ENCODE measurements at places on chromosomes 12 and 14.

- no peak for DNase-seq
Measured at GRCh38 chr14:90445011-90445410, 48.2 kb downstream of the CALM1 start.

DNA sequence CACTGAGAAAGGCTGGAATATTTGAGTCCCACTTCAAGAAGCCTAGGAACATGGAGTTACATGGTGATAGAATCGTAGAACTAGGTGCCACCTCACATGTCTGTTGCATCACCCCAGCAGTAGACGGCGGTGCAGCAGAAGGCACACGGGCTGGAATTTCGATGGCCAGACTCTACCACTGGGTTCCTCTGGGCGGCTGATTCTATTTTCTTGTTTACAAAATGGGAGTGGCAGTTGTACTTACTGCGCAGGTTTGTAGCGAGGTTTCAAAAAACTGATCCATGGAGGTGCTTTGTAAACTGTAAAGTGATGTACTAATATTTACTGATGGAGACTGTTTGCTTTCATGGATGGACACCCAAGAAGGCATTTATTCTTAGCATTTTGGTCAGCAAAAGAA is 45.7 kb downstream of the WDR20 start:
- DNase-seq = no peak

GRCh38 chr14:23335623-23336022 is 14.4 kb downstream of the PABPN1 start:
- DNase-seq = no peak

DNA sequence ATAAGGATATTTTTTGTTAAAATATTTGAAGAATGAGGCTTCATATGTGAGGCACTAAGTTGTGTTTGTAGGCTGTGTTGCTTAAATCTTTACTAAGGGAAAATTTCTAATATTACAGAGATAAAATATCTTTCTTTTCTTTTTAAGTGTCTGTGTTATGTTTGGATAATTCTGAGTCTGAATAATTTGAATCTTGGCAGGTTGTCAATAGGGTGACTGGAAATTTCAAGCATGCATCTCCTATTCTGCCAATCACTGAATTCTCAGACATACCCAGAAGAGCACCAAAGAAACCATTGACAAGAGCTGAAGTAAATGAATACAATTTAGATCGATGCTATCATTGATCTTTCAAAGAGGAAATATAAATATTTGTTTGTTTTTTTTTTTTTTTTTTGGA is 29.4 kb downstream of the TMPO start:
- no peak for DNase-seq

DNA sequence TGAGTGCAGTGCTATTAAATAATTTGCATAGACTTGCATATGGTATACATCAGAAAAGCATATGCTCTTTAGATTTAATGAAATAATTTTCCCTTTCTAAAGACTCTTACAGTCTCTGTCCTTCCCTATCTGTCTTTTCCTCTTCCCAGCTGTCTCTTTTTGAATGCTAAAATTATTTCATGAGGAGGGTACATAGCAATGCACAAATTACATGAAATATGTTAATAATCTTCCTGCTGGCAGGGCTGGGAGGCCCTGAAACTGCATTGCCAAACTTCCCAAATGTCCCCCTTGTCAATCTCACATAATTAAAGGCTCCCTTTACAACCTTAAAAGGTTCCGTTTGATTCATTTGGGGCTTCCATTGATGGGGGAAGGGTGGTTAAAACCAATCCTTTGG is 22.2 kb downstream of the LLPH start:
- DNase-seq = no peak

DNA sequence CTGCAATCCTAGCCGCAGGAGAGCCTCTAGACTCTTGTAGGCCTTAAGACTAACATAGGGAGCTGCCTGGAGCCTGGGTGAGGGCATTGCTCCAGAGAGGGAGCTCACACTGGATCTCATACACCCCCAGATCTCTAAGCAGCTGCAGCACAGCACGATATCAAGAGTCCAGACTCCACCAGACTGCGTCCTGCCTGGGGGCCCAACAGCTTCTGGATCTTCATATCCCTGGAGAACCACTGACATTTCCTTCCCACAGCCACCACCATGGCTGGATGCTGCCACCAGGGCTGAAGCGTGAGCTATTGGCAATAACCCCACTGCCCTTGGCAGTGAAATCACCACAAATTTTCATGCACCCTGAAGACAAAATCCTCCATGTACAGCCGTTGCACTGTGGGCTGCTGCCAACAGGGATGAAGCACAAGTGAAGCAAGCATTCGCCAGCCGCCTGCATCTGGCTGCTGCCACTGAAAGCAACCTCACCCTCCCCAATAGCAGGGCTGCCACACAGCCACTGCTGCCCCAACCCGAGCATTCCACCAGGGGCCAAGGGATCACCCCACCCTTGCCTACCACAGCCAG is 28.2 kb downstream of the CACNA2D4 start:
- DNase-seq = no peak

DNA sequence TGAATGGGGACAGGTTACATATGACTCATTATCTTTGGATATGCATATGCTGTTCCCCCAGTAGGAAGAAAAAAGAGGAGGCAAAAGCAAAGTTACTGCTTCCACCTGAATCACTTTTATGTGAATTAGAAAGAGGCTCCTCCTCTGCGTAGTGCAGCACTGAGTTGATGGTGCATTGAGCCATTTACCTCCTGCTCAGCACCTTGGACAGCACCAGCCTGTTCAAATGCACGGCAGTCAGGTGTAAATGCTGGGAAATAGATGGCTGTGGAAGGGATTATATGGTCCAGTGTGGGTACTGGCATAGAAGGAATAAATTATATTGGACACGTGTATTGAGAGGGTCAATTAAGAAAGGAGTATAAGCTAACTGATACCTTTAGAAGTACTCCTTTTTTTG is 541.9 kb upstream of the SEL1L start:
- no peak for DNase-seq

DNA sequence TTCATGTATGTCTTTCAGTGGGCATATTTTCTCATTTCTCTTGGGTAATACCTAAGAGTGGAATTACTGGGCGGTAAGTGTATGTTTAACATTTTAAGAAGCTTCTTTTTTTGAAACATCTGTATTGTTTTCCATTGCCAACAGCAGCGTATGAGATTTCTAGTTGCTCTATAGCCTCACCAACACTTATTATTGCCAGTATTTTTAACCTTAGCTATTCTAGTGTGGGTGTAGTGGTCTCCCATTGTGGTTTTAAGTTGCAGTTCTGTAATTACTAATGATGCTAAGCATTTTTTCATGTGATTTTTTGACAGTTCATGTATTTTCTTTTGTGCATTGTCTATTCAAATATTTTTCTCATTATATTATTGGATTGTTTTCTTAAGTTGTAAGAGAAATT is 101.9 kb upstream of the EEA1 start:
- no peak for DNase-seq

DNA sequence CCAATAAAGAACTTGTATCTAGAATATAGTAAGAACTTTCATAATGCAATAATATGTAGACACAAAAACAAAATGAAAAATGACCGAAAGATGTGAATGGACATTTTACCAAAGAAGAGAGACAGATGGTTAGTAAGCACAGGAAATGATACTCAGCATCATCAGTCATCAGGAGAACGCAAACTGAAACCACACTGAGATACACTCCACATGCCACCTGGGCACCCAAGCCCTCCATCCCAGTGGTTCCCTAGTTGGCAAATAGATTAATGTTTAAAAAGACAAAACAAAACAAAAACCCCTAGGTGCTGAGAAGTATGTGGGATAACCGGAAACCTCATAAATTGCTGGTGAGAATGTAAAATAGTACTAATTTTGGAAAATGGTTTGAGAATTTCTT is 26.8 kb upstream of the VPS33A start:
- DNase-seq = no peak

DNA sequence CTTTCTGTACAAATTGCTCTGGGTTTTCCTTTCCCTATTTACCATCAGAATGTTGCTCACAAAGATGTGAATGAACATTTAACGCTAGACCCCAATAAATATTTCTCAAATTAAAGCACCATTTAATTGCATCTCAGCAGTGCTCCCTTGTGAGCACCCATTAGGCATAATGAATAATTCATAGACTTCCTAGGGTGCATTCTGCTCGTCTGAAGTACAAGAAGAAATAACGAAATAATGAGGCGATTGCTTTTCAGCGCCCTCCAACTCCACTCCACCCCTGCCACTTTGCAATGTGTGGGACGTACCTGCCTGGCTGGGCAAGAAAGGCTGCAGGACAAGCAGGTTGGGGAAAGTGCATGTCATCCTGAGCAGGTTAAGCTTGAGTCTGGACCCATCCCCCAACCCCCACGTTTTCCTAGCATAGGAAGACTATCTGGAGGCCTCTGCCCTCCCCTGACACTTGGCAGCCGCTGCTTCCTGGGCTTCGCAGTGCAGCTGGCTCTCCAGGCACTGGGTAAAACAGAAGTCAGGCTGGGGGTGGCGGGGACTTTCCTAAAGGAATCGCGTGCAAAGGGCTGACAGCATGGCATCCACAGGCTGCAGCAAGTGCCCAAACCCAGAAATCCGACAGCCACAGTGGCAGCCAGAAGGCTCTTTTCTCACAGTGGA is 253.7 kb downstream of the DUSP6 start:
- DNase-seq = no peak
